Spinal cord (tissue), 10 donors: ENCODE measurements at places on chromosomes 4 and X. TPM values are rescaled to one million over a fixed set of nuclear protein-coding genes. Genes with fewer than 3 reads are reported as not detected.

Gene RIPPLY1
- 0.28 TPM for total RNA-seq

Gene CD40LG
- total RNA-seq: 0.10 TPM

Gene GSX2
- 0.20 TPM for total RNA-seq

Gene USP17L27
- not detected for total RNA-seq

Gene TREX2
- not detected for total RNA-seq

Gene PPEF2
- 0.06 TPM for total RNA-seq

Gene MAGEB2
- total RNA-seq: not detected

Gene PITX2
- total RNA-seq: 0.33 TPM

Gene TEX13A
- total RNA-seq: not detected

Gene AFM
- total RNA-seq: not detected

Gene SUPT20HL1
- total RNA-seq: not detected

Gene TMSB15C
- total RNA-seq: 15.7 TPM

Gene ADGRA3
- 44.5 TPM for total RNA-seq

Gene HTN1
- total RNA-seq: not detected
